ENCODE measurements at places on chromosomes 7 and 10.

DNA sequence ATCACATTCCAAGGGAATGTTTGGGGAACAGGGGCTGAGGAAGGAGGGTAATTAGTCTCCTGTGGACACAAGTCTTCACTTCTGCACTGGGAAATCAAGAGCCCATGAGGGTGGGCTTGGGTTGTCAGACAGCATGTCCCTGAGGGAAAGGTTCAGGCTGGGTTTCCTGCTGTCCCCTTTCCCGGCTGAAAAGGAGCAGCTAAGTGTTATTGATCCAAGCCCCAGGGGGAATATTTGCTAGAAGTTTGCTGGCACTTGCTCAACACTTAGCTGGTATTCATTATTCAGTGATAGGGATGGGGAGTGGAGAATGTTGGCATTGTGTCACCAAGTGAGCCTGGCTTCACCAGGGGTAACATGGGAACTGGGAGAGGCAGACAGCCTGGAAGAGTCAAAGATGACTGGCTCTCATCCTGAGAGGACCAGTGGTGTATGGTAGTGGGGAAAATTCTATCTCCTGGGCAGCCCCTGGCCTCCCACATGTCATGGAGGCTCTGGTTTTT is 344.4 kb upstream of the PODXL start:
- DNase-seq = no peak

GRCh38 chr7:71485586-71485985 is 353.6 kb downstream of the GALNT17 start:
- no peak for DNase-seq

GRCh38 chr10:49373361-49373760 is 22.5 kb downstream of the DRGX start:
- no peak for DNase-seq

- DNase-seq = no peak
Measured at GRCh38 chr7:92589056-92589455, 1.1 kb downstream of the FAM133B start.
